Activated CD4-positive, alpha-beta memory T cell treated with anti-CD3 and anti-CD28 coated beads for 36 hours (primary cell): ENCODE measurements at places on chromosomes 1 and 21.
A peak's percentile ranks its signal among the peaks of the same experiment; 100 is the strongest.

GRCh38 chr1:156625436-156626078, 6.3 kb downstream of the HAPLN2 start:
- H3K27me3 ChIP-seq = peaks cover 46% of the 10 kb centered on the region
- H3K4me3 ChIP-seq = peak overlapping the region; percentile 48
- no peaks in the 10 kb centered on the region for H3K36me3 ChIP-seq
- no peak overlapping the region for H3K27ac ChIP-seq
- H3K4me1 ChIP-seq = peaks cover 10% of the 10 kb centered on the region
- peak; percentile 64 for DNase-seq

- no peak overlapping the region for H3K27ac ChIP-seq
- H3K36me3 ChIP-seq = no peaks in the 10 kb centered on the region
Measured at GRCh38 chr1:183323849-183324683, 94.1 kb downstream of the NMNAT2 start.

DNA sequence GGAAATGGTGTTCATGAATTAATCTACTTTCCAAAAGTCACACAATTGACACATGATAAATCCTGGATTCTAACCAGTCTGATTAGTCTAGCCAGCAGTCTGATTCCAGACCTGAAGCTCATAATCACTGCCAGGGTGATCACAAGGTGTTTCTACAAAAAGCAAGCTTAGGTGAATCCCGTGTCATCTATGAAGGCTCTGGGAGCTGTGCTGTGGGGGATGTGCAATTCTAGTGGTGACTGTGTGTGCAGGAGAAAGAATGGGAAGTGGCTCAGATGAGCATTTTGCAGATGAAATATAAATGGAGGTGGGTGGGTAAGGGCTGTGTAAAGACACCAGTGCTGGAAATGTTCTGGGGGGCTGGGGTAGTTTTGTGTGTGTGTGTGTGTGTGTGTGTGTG, 1.8 kb upstream of the NPPB start:
- no peaks in the 10 kb centered on the region for H3K4me1 ChIP-seq
- H3K27ac ChIP-seq = no peak overlapping the region
- no peak overlapping the region for H3K4me3 ChIP-seq
- no peaks in the 10 kb centered on the region for H3K36me3 ChIP-seq

DNA sequence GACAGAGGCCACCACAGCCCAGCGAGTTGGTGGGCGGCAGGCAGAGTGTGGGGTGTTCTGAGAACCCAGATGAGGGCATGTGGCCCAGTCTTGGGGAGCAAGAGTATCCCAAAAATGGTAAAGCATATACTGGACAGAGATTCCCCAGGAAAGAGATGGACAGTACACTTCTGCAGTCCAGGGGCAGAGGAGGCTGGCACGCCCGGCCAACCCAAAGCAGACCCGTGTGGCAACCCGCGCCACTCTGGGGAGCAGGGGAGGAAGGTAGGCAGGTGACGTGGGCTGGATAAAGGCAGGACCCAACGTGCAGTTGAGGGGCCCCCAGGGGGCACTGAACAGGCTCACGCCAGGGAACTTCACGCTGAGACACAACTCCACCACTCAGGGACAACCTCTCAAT, 46.4 kb upstream of the RIPK4 start:
- H3K27me3 ChIP-seq = no peaks in the 10 kb centered on the region
- no peak overlapping the region for H3K4me3 ChIP-seq
- H3K4me1 ChIP-seq = peaks cover 2% of the 10 kb centered on the region
- DNase-seq = no peak
- peaks cover 20% of the 10 kb centered on the region for H3K36me3 ChIP-seq

DNA sequence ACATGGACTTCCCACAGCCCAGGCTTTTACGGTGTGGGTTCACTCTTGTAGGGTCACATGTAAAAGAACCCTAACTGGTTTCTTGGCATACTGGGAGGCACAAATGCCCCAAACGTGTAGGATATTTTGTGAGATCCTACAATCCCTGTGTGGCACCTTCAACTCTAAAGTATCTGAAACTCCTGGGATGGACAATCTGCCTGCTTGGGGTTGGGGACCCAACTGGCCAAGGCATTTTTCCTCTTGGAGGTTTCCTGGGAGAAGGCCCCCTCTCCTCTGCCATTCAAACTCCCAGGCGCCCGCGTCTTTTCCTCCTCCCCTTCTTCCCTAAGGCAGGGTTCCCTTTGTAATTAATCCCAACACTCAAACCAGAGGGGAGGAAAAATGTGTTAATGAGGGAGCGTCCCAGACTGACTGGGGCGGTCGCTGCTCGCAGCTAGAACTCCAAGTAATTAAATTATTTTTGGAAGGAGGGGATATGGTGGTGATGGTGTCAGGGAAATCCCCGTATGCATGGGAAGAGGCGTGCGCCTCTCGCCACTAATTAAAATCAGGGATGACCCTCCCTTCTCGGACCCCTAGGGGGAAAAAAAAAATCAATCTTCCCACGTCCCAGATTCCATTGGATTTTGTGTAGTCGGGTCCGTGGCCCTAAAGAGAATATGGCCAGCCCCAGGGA, 681 bp upstream of the VANGL2 start:
- no peak for DNase-seq
- H3K27ac ChIP-seq = no peak overlapping the region
- H3K4me3 ChIP-seq = no peak overlapping the region
- H3K36me3 ChIP-seq = no peaks in the 10 kb centered on the region

- DNase-seq = no peak
- H3K36me3 ChIP-seq = no peaks in the 10 kb centered on the region
- no peak overlapping the region for H3K4me3 ChIP-seq
- H3K27ac ChIP-seq = no peak overlapping the region
- peaks cover 7% of the 10 kb centered on the region for H3K4me1 ChIP-seq
Measured at GRCh38 chr1:197955486-197956394, 38.6 kb downstream of the LHX9 start.

DNA sequence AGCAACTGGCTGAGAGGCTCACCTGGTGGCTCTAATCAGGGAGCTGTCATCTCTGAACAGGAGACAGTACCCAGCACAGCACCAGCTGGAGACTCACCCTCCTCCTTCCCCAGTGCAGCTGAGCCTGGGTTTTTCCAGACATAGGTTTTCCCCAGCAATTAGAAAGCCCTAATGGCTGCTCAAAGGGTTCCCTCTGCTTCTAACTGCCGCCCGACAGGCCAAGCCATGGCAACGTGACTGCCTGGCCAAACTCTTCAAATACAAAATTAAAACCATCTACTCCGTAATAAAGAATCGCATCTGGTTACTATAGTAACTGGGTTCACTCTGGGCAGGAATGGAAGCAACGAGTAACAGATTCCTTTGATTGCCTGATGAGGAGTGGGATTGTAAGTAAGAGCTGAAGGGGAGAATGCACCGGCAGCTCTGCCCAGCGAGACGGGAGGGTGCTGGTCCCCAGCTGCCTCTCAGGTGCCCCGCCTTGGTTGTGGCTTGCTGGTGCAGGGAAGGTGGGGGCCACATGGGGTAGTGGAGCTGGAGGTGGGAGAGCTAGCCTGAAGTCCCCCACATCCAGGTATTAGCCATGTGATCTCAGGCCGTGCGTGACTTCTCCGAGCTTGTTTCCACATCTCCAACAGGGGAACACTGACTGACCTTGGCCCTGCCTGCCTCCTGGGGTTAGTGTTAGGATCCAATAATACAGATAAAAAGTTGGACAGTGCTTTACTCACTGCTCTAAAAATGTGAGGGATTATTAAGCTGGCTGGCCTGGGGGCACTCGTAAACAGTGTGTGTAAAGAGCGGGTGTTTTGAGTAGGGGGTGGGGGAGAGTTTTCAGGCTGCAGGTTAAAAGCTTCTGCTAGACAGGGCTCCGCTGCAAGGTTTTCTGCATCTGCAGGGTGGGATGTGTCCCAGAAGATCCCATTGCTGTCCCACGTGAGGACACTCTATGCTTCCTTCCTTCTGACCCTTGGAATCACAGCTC, 94.2 kb downstream of the KCNN3 start:
- DNase-seq = no peak
- H3K4me1 ChIP-seq = peaks cover 16% of the 10 kb centered on the region
- peaks cover 4% of the 10 kb centered on the region for H3K36me3 ChIP-seq
- no peak overlapping the region for H3K4me3 ChIP-seq
- no peak overlapping the region for H3K27ac ChIP-seq
- peaks cover 2% of the 10 kb centered on the region for H3K27me3 ChIP-seq

GRCh38 chr1:100499194-100499811, 38.6 kb upstream of the GPR88 start:
- no peak overlapping the region for H3K27ac ChIP-seq
- no peak overlapping the region for H3K4me3 ChIP-seq
- peaks cover 34% of the 10 kb centered on the region for H3K36me3 ChIP-seq

GRCh38 chr1:182507685-182508084, 57.7 kb downstream of the RGSL1 start:
- H3K27ac ChIP-seq = no peak overlapping the region
- no peaks in the 10 kb centered on the region for H3K36me3 ChIP-seq
- H3K4me1 ChIP-seq = no peaks in the 10 kb centered on the region
- peaks cover 5% of the 10 kb centered on the region for H3K27me3 ChIP-seq
- DNase-seq = no peak
